ENCODE measurements at places on chromosomes 11 and 22. TPM values are rescaled to one million over a fixed set of nuclear protein-coding genes. Genes with fewer than 3 reads are reported as not detected.

CABP2 gene
- total RNA-seq, result not detected

APBB1 gene
- total RNA-seq, result 36.0 TPM

OR5B21 gene
- not detected for total RNA-seq

MRGPRE gene
- not detected for total RNA-seq

CALCB gene
- not detected for total RNA-seq

GAB4 gene
- total RNA-seq, result not detected

RAG2 gene
- not detected for total RNA-seq

- peaks cover 14% of the 10 kb centered on the region for H3K27me3 ChIP-seq
- no peaks in the 10 kb centered on the region for H3K36me3 ChIP-seq
- H3K27ac ChIP-seq, result no peak overlapping the region
- H3K4me3 ChIP-seq, result no peak overlapping the region
Measured at GRCh38 chr11:126159719-126160344, 51.6 kb downstream of the RPUSD4 start.

DNA sequence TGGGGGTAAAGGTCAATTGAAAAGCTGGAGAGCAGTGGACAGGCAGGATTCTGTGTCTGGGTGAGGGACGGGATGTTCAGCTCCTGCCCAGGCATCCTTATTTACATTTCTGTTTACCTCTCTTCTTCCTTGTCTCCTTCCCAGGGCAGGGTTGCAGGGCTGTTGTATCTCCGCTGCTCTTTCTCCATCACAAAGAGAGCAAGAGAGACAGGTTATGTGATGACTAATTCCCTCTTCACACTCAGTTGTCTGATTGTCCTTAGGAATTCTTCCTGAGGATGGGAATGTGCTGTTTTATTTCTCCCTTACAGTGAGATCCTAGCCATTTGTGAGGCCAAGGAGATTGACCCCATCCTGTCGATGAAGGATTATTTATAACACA is 104.9 kb downstream of the VPREB1 start:
- H3K4me1 ChIP-seq, result no peaks in the 10 kb centered on the region

- no peak overlapping the region for H3K4me3 ChIP-seq
- no peak overlapping the region for H3K27ac ChIP-seq
- no peak for DNase-seq
- H3K36me3 ChIP-seq, result no peaks in the 10 kb centered on the region
- H3K4me1 ChIP-seq, result no peaks in the 10 kb centered on the region
- peaks cover 45% of the 10 kb centered on the region for H3K27me3 ChIP-seq
Measured at GRCh38 chr11:44992181-44992582, 41.5 kb upstream of the TP53I11 start.

- no peak overlapping the region for H3K27ac ChIP-seq
- DNase-seq, result no peak
- H3K4me3 ChIP-seq, result no peak overlapping the region
- H3K36me3 ChIP-seq, result no peaks in the 10 kb centered on the region
- H3K27me3 ChIP-seq, result no peaks in the 10 kb centered on the region
- no peaks in the 10 kb centered on the region for H3K4me1 ChIP-seq
Measured at GRCh38 chr11:15236559-15236958, 121.8 kb downstream of the INSC start.

DNA sequence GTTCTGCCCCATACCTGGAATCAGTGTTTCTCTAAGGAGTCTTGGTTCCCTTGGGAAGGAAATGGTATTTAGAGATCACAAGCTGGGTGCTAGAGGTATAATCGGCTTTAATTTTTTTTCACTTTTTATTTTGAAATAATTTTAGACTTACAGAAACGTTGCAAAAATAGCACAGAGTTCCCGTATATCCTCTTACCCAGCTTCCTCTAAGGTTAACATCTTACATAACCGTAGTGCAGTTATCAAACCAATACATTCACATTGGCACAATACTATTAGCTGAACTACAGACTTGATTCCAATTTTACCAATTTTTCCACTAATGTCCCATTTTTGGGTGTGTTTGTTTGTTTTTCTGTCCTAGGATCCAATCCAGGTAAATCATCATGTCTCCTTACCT is 63.8 kb downstream of the RBX1 start:
- peaks cover 5% of the 10 kb centered on the region for H3K27me3 ChIP-seq
- H3K27ac ChIP-seq, result no peak overlapping the region
- H3K36me3 ChIP-seq, result peaks cover 8% of the 10 kb centered on the region
- no peaks in the 10 kb centered on the region for H3K4me1 ChIP-seq

- peaks cover 4% of the 10 kb centered on the region for H3K36me3 ChIP-seq
- no peak for DNase-seq
Measured at GRCh38 chr11:66767666-66768065, 38.6 kb upstream of the SPTBN2 start.

DNA sequence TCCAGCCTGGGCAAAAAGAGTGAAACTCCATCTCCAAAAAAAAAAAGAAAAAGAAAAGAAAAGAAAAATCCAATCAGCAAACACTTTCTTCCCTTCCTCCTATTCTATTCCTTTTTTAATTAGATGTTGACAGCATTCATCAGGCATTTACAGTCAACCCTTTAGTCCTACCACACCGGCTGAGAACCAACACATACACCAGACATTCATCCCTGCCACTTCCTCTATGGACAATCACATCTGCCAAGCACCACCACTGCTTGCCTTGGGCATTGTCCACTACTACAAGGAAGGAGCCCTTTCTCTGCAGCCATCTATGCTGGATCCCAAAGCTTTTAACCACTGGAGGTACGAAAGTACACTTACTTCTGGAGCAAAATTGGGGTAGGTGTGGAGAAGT is 9.4 kb upstream of the SLN start:
- H3K36me3 ChIP-seq, result no peaks in the 10 kb centered on the region
- peaks cover 12% of the 10 kb centered on the region for H3K27me3 ChIP-seq
- H3K4me3 ChIP-seq, result no peak overlapping the region
- no peak overlapping the region for H3K27ac ChIP-seq

GRCh38 chr11:12642806-12643428 is 31.3 kb upstream of the TEAD1 start:
- no peak overlapping the region for H3K27ac ChIP-seq
- H3K4me1 ChIP-seq, result peaks cover 20% of the 10 kb centered on the region
- H3K27me3 ChIP-seq, result no peaks in the 10 kb centered on the region
- H3K36me3 ChIP-seq, result no peaks in the 10 kb centered on the region
- no peak overlapping the region for H3K4me3 ChIP-seq

- no peaks in the 10 kb centered on the region for H3K4me1 ChIP-seq
- H3K27ac ChIP-seq, result no peak overlapping the region
- no peak overlapping the region for H3K4me3 ChIP-seq
Measured at GRCh38 chr11:125215976-125216375, 51.4 kb downstream of the PKNOX2 start.

- no peak overlapping the region for H3K27ac ChIP-seq
- peaks cover 5% of the 10 kb centered on the region for H3K36me3 ChIP-seq
- peaks cover 5% of the 10 kb centered on the region for H3K27me3 ChIP-seq
- H3K4me1 ChIP-seq, result no peaks in the 10 kb centered on the region
- no peak for DNase-seq
Measured at GRCh38 chr22:43481568-43482317, 69.9 kb downstream of the MPPED1 start.

DNA sequence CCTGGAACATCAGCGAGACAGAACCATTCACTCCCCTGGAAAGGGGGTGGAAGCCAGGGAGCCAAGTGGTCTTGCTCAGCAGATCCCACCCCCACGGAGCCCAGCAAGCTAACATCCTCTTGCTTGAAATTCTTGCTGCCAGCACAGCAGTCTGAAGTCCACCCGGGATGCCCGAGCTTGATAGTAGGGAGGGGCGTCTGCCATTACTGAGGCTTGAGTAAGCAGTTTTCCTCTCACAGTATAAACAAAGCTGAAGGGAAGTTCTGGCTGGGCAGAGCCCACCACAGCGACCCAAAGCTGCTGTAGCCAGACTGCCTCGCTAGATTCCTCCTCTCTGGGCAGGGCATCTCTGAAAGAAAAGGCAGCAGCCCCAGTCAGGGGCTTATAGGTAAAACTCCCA is 764.8 kb upstream of the LUZP2 start:
- no peaks in the 10 kb centered on the region for H3K36me3 ChIP-seq
- H3K4me3 ChIP-seq, result peak overlapping the region; percentile 44
- peaks cover 24% of the 10 kb centered on the region for H3K4me1 ChIP-seq
- H3K27ac ChIP-seq, result no peak overlapping the region

GRCh38 chr11:115548878-115549528 is 44.8 kb upstream of the CADM1 start:
- no peaks in the 10 kb centered on the region for H3K36me3 ChIP-seq
- no peaks in the 10 kb centered on the region for H3K4me1 ChIP-seq
- no peak overlapping the region for H3K27ac ChIP-seq
- no peak for DNase-seq
- no peak overlapping the region for H3K4me3 ChIP-seq

- H3K27ac ChIP-seq, result no peak overlapping the region
- no peaks in the 10 kb centered on the region for H3K36me3 ChIP-seq
- no peaks in the 10 kb centered on the region for H3K27me3 ChIP-seq
- DNase-seq, result no peak
- H3K4me3 ChIP-seq, result no peak overlapping the region
Measured at GRCh38 chr22:50192436-50193204, 6.9 kb downstream of the TRABD start.

DNA sequence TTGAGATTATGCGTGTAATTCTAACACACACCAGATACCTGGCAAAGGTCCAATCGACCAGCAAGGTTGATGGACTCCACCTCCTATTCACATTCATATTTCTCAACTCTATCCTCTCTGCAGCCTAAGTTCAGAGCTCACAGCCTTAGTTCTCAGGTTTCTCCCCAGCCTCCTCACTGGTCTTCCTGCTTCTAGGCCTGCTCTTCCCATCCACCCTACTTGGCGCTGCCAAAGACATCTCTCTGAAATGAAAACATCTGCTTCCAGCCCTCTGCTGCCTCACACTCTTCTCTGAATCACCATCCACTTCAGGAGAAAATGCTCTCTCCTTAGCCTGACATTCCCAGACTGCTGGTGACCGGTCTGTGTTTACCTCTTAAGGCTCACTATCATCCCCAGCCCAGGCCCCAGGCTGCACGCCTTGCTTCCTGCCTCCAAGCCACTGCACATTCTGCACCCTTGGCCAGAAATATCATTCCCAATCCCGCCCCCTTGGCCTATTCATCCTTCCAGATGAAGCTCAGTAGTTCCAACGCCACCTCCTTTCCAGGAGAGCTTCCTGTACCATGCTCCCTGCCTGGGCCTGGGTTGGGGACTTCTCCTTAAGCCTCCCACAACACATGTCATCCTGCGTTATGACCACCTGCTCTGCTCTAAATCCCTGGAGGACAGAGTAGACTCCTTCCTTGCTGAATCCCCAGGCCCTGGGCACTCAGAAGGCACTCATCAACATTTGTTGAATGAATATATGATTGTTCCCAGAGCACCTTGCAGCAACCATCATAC is 3.5 kb downstream of the ARRB1 start:
- H3K4me1 ChIP-seq, result peaks cover 70% of the 10 kb centered on the region
- H3K27me3 ChIP-seq, result peaks cover 1% of the 10 kb centered on the region
- peak overlapping the region; percentile 33 for H3K4me3 ChIP-seq
- H3K36me3 ChIP-seq, result no peaks in the 10 kb centered on the region
- H3K27ac ChIP-seq, result peak overlapping the region; percentile 76

GRCh38 chr11:11252403-11252802 is 100.6 kb downstream of the CSNK2A3 start:
- H3K4me1 ChIP-seq, result no peaks in the 10 kb centered on the region
- no peaks in the 10 kb centered on the region for H3K36me3 ChIP-seq
- peaks cover 32% of the 10 kb centered on the region for H3K27me3 ChIP-seq
- H3K4me3 ChIP-seq, result no peak overlapping the region
- no peak for DNase-seq

DNA sequence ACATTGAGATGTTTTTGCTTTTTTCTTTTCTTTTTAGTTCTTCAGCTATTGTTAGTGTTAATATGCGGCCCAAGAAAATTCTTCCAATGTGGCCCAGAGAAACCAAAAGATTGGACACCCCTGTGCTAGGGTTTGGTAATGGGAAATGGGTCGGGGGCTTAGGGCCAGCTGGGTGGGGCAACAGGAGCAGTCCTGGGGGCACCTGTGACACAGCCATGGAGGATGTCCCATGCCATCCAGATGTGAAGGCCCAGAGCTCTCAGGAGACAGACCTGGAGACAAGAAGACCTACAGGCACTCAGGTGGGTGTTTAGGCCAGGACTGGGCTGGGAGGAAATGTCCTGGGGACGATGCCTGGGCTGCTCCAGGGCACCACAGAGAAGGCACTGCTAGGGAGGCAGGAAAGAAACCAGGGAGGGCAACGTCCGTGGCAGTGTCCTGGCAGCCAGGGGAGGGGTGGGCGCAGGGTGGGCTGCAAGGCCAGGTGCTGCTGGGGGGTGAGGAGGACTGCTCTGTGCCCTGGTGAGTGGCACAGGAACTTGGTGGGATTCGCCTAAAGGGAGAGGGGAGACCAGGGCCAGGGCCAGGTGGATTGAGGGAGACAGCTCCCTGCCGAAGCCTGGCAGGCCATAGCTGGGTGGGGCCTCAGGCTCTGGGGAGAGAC is 21.4 kb downstream of the RELT start:
- H3K36me3 ChIP-seq, result no peaks in the 10 kb centered on the region
- peaks cover 32% of the 10 kb centered on the region for H3K4me1 ChIP-seq
- H3K4me3 ChIP-seq, result no peak overlapping the region
- H3K27ac ChIP-seq, result no peak overlapping the region
- no peak for DNase-seq

DNA sequence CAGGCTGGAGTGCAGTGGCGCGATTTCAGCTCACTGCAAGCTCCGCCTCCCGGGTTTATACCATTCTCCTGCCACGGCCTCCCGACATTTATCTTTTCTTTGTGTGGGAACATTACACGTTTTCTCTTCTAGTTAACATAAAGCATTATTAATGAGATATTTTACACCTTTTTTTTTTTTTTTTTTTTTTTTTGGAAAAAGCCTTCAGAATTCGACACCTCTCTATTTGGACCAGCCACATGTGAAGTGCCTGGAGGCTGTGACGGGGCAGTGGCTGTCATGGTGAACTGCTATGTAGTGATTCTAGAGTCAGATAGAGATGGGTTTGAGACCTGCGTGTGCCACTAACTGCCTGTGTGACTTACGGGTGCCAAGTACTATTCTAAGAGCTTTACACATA is 64.3 kb downstream of the SMIM38 start:
- H3K4me3 ChIP-seq, result no peak overlapping the region
- H3K4me1 ChIP-seq, result peaks cover 14% of the 10 kb centered on the region
- no peaks in the 10 kb centered on the region for H3K36me3 ChIP-seq

DNA sequence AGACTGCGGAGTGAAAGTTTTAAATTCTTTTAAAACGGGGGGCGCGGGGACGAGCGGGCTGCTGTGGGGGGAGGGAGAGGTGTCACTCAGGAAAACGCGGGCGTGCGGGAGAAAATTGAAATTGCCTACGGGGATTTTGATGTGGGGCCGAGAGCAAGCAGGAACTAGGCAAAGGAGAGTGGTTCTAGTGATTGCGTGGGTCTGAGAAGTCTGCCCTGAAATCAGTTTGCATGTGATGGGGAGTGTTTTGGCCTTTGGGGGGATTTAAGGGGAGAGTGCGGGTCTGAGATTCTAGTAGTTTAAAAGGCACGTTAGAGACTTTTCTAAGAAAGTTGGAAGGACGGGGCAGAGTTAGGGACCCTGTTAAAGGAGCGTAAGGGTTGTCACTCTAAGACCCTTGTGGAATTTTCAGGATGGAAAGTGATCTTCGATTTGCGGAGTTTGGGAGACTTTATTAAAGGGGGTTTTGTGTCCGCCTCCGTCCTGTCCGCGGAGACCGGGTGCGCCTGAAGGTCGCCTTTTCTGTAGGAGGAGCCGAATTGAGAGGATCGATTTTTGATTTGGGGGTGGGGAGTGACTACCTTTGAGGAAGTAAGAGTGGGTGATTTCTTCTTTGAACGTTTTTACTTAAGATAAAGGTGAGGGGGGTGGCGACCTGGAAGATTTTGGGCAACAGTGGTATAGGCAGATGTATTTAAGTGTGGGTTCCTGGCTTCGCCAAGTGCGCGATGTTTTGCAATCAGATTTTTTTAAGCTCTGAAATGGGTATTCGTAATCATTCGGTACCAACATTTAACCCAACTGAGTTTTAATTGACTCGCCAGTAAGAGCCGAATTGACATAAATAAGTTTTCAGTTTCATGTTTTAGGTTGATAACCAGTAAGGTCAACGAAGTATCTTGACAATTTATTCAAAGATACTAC is 1.1 kb downstream of the EED start:
- peaks cover 45% of the 10 kb centered on the region for H3K4me1 ChIP-seq
- DNase-seq, result no peak

Measured in HFFc6 (cell line).